Activated naive CD8-positive, alpha-beta T cell treated with anti-CD3 and anti-CD28 coated beads for 36 hours (primary cell): ENCODE measurements at places on chromosomes 3 and 15. TPM values are rescaled to one million over a fixed set of nuclear protein-coding genes. Genes with fewer than 3 reads are reported as not detected.

DNA sequence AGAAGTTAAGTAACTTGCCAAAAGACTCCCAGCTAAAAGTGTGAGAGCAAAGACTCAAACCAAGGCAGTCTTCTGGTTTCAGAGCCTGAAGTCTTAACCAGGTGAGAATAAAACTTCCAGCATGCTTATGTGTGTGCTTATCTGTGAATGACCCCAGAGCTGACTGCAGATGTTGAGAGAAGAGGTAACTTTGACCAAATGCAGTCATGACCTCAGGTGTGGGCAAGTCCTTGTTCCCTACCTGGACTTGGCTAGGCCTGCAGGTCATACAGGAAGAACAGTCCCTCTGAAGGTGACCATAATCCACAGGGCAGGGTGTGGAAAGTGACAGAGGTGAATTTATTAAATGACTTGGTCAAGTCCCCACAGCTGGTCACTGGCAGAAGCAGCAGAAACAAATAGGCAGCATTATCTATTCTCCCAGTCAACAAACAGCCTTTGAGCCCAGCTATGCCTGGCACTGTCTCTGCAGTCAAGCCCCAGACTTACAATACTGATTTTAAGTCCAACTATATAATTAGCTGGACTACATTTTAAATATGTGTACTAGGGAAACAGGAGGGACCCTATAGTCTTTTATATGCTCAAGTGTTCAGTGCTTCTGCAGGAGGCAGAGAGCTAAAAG lies 3.0 kb upstream of the CPEB1 start:
- DNase-seq: no peak

- no peak for DNase-seq
These were observed 15.6 kb downstream of the CADM2 start for GRCh38 chr3:84974347-84974746.

DNA sequence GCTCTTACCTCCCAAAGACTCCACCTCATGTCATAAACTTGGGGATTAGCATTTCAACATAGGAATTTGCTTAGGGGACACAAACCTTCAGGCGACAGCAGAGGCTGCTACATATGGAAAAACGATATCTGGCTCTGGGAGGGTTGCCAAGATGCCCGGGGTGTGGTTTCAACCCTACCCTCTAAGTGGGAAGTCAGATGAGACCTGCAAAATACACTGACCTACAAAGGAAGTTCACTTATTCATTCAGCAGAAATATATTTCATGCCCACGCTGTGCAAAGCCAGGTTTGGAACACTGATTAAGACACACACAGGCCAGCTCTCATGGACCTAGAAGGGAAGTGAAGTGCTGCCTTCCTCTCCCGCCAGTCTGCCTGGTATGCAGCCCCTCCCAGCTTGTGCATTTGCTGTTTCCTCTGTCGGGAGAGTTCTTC lies 239.3 kb downstream of the FEZF2 start:
- DNase-seq: no peak

DNA sequence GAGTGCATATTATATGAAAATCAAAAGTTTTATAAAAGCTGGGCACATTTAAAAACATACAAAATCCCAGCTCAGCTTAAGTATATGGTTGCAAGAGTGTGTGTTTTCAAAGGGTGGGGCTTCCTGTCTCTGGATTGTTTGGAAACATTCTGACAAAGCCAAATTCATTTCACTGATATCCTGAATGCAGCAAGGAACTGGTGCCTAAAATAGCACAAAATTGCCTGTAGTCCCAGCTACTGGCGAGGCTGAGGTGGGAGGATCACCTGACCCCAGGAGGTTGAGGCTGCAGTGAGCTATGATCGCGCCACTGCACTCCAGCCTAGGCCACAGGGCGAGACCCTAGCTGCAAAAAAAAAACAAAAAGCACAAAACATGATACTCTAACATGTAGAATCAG lies 13.0 kb upstream of the TJP1 start:
- DNase-seq: no peak

PLS1 gene
- total RNA-seq: 7.0 TPM
